ENCODE measurements at places on chromosomes 16 and 17.

GRCh38 chr17:3954976-3955672 is 9.1 kb downstream of the ATP2A3 start:
- no peak for DNase-seq

DNA sequence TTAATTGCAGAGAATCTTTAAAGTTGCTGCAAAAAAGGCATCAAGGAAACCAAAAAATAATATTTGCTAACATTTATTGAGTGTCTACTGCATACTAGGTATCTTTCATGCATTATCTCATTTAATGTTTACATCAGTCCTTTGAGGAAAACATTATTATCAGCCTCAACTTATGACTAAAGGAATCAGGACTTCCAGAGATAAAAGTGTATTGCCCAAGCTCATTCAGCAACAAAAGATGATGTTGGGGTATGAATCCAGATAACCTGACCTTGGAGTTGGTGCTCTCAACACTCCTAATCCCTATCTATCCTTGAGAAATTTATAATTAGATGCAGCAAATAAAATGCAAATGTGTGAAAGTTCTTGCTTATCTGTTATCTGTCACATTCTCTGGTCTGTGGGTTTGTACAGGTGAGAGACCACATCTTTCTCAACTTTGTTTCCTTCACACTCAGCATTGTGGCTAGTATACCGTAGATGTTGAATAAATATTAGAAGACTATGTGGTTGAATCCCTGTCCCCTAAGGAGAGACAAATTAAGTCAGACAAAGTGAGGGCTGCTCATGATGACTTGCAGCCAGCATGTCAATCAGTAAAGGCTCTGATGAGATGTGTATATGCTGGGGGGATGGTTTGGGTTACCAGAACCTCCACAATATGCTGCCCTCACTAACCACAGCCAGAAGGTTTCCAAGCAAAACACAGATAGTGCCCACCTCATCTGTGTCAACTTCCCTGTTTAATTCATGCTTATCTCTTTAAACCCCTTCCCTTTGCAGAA is 82.6 kb downstream of the NOG start:
- no peak for DNase-seq

DNA sequence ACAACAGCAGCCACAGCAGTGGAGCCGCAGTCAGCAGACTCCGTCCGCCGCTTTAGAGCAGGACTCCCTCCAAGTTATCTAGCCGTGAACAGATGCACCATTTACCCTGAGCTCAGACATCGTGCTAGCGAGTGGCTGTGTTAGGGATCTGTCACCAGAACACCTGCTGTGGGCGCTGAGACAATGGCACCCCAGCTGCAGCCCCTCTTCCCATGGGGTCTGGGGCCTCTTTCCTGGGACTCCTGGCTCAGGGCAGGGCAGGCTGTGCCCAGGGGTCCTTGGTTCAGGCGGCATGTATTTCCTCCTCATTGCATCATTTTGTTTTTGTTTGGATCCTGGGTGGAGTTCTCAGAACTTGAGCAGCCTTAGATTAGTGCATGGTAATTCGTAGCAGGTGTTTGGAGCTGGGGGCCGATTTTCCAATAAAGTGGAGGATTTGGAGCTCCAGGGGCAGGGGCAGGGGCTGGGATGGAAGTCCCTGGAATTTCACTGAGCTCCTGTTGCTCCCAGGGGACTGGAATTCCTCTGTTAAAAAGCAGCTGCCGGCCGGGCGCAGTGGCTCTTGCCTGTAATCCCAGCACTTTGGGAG is 23.4 kb downstream of the NMRAL1 start:
- no peak for DNase-seq

DNA sequence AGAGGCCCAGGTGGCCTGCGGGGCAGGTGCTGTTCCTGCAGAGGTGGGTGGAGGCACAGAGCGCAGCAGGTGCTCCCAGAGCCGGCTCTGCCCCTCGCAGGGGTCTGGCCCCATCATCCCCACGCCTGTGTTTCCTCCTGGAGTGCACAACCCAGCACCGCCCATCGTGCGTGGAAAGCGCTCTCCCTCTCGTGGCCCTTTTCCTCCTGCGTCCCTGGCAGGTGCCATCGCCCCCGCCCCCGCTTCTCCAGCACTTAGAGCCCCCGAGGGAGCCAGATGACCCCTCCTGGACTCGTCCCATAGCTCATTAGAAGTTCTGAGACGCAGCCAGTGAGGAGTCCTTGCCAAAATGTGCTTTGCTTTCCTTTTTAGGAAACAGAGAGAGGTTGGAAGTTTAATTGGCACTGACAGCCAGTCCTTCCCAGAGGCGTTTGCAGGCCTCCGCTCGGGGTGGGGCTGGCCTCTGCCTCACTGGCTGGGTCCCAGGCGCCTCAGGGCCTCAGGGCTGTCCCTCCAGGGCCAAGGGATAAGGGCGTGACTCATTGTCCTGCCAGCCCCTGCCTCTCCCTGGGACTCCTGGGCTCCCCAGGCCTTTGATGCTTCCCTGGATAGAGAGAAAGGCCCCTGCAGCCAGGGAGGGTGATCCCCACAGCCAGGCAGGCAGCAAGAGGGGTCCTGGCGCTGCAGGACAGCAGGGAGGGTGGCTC is 32.2 kb upstream of the CHMP6 start:
- DNase-seq, result peak; percentile 84

DNA sequence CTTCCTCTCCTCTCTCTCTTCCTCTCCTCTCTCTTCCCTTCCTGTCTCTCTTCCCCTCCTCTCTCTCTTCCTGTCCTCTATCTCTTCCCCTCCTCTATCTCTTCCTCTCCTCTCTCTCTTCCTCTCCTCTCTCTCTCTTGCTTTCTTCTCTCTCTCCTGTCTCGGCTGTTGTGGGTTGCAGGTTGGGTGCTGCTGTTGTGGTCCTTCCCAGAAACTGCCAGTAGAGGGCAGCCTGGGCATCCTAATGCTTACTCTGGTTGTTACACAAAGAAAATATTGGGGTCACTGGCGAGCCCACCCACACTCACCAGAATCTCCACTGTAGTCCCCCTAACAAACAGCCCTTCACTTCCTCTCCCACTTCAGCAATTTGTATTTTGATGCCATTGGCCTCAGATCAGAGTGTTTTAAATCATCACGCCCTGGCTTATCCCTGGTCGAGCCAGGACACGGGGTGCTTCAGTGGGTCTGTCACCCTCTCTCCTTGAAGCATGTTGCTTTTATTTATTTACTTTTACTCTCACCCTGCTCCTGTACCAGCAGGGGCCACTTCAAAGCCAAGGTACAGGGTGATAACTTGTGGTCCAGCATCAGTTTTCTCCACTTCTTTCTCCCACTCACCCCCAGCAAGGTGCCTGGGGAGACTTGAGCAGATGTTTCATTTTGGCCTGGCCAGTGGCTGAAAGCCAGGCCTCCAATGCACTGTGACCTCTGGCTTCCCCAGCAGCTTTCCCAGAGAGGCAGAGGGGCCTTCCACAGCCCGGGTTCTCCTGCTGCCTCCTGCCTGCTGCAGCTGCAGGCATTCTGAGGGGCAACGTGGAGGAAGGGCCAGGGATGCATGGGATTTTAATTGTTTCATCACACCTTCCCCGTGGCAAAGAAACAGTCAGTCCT is 4.7 kb upstream of the MMP15 start:
- no peak for DNase-seq

DNA sequence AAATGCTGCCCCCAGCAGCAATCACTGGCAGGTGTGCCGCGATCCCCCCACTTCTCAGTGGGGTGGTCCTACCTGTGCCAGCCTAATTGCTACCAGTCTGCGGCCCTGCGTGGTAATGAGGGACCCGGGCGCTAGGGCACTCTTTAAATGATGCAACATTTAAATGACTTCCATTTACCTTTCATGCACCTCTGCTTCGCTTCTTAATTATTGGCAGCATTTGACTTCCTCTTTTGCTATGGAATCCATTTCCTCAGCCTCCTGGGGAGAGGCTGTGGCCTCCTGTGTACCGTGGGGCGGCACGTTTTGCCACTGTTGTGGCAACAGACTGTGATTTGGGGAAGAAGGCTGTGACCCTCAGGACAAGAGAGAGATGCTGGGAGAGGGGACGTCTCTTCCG is 86.1 kb downstream of the RPA1 start:
- DNase-seq, result no peak

- DNase-seq, result peak; percentile 58
Observed at GRCh38 chr16:89556750-89557689, 3.5 kb upstream of the RPL13 start.

- no peak for DNase-seq
Observed at GRCh38 chr16:79848719-79849118, 248.2 kb upstream of the MAF start.

GRCh38 chr17:21252289-21252795 is 868 bp downstream of the NATD1 start:
- DNase-seq, result no peak

GRCh38 chr16:73965591-73965990 is 331.0 kb upstream of the PSMD7 start:
- no peak for DNase-seq

DNA sequence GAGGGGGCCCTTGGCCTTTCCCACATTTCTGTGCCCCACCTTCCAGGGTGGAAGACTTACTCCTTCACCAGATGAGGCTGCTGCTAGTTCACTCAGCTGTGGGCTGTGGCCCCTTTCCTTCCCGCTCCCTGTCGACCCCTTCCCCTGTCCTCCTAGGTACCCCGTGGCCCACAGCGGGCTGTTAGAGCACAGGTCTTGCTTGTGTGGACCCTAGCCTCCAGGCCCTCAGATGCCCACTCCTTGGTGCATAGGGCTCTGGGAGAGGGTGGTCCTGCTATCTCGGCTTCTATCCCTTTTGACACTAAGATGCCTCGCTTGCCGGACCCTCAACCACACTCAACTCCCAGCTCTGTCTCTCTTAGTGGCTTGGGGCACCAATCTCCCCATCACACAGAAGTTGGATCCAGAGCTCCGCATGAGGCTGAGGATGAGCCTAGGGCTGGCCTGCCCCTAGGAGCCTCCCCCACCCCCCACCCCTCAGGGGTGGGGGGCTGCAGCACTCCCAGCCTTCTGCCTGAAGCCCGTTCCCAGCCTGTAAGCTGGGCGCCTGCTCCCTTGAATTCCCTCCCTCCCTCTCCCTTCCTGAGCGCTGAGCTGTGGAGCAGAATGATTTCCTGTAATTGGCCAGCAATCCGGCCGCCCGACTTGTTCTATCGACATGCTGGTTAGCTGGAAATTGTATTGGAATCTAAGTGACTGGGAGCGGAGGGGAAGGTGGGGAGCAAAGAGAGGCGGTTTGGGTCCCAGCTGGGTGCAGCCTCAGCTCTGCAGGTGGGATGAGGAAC is 30.9 kb downstream of the DCAKD start:
- DNase-seq, result peak; percentile 64

DNA sequence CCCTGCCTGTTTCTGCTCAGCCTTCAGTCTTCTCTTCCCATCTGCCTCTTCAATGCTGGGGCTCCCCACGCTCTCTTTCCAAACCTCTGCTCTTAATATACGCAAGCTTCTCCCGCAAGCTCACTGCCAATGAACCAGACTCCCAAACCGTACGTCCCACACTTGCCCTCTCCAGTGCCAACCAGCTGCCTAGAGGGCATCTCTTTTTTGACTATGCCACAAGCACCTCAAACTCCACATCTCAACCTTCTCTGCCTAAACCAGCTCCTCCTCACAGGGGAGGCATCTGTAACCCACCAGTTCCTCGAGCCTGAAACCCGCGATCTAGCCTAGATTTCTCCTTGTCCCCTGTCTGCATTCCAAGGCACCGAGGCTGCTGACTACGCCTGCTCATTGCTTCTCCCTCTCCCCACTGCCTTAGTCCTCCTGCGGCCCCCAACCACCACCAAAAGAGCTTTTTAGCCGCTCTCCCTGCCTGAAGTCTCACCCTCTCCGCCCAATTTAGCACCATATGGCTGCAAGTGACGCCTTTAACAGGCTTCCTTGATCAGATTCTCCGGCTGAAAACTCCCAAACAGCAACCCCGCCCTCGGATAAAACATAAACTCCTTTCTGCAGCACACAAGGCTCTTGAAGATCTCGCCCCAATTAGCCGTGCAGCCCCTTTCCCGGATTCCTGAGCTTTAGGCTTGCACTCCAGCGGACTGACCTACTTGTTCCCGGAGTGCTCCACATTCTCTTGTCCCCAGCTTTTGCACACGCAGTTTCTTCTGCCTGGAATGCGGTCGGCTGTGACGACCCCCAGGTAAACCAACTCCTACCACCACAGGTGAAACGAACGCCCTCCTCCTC is 1.5 kb downstream of the GGA2 start:
- DNase-seq, result no peak

- no peak for DNase-seq
Observed at GRCh38 chr17:16918443-16918842, 53.5 kb downstream of the TNFRSF13B start.

DNA sequence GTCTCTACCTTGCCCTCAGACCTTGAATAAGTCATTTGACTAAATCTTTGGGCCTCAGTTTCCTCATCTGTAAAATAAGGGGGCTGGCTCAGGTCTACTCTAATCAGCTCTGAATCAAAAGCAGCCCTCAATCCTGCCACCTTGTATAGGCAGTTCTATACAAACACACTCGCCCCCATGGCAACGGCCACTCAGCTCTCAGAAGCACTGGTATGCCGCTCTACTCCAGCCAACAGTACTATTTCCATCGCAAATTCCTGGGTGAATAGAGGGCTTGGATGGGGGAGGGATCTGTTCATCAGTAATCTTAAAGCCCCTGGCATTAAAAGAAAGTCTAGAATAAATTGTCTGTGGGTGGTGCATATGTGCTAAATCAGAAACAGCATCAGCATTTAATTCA is 21.2 kb upstream of the TAOK1 start:
- no peak for DNase-seq

DNA sequence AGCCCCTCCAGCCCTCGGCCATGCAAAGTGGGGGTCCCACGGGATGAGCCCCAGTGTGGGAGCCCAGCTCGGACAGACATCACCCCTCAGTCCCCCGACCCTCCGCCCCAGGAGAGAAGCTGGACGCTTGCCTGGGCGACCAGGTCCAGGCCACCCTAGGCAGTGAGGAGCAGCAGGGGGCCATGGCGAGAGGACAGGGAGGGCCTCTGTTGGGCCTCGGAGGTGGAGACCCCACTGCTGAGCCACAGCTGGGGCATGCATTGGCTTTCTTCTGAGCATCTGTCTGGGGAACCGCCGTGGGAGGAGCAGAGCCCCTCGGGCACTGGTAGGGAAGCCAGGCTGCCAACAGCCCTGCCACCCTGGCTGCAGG is 13.0 kb downstream of the ACTG1 start:
- no peak for DNase-seq

GRCh38 chr16:2598723-2599122 is 60.9 kb downstream of the PDPK1 start:
- no peak for DNase-seq

DNA sequence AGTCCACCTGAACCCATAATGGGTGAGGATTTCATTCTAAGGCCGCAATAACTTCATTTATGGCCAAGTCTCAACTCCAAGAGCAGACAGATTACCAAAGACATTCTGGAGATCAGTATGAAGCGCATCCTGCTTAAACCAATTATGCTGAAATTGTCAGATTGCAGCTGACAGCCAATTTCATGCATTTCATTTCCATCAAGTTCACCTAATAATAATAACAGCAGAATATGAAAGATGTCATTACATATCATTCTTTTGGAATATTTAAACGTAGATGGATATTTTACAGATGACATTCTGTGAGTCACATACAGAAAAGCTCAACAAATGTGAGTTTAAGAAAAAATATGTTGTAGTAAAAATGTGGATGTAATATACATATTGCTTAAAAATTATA is 54.9 kb upstream of the NACA2 start:
- no peak for DNase-seq

- no peak for DNase-seq
Observed at GRCh38 chr17:46000757-46001156, 1.7 kb downstream of the STH start.

- DNase-seq, result no peak
Observed at GRCh38 chr16:78794581-78795250, 695.3 kb downstream of the WWOX start.

Measured in muscle of arm (tissue), 14 donors.